Fibroblast of lung (primary cell): ENCODE measurements at places on chromosomes 5 and 9. TPM values are rescaled to one million over a fixed set of nuclear protein-coding genes. Genes with fewer than 3 reads are reported as not detected.

DNA sequence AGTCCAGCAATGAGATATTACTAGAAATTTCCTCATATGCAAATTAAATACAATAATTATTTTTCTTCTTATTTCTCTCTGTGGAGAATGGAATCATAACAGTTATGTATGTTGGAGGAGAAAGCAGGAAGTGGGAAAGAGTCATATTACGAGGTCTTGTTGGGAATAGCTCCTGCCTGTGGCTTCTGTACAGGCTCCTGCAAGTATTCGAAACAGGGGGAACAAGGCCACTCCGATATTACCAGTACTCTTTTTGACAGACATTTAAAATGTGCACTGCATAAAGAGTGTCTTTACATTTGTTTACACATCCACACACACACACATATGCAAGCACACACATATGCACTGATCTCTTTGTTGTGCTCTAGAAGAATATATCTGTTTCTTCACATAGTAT lies 812.0 kb upstream of the ZNF608 start:
- DNase-seq: peak; percentile 62

- no peak for DNase-seq
Measured at GRCh38 chr9:32345243-32345642, 39.2 kb upstream of the ACO1 start.

GRCh38 chr9:78831726-78832125 lies 534.8 kb downstream of the PSAT1 start:
- DNase-seq: no peak

GRCh38 chr9:132820169-132820944 lies 57.7 kb downstream of the AK8 start:
- no peak for DNase-seq

DNA sequence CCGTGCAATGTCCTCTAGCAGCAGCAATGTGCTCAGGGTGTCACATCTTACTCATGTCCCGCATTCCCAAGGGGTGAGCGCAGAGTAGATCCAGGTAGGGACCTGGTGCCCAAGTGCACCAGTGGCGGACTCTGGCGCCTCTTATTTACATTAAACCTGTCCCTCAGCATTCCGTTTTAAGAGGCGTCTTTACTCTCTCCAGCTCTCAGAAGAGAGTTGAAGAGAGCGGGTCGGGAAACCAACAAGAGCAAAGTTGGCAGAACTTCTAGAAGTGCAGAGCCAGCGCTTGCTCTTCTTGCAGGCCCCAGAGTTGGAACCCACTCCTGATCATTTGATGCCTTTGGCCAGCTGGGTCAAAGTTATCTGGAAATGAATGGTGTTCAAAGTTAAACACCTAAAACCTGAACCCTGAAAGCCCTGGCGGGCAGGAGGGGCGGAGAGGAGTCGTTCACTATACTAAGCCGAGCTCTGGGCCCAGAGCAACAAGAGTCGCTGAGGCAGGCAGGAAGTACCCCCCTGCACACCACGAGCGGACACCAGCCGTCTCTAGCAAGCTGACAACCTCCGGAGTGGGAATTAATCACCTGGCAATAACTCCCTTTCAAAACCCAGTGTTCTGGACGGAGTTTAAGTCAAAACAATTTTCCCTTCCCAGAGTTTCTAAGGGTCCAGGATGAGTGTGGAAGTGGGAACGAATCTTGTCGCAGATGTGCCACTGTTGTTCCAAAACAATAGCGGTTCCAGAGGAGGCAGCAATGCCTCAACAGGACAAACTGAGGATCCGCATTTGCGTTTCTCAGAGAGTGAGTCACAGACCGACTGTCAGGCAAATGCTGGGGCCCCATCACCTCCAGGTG lies 122.8 kb downstream of the TMEM161B start:
- peak; percentile 52 for DNase-seq

GRCh38 chr9:137778336-137778735 lies 99.2 kb upstream of the CACNA1B start:
- DNase-seq: no peak

DNA sequence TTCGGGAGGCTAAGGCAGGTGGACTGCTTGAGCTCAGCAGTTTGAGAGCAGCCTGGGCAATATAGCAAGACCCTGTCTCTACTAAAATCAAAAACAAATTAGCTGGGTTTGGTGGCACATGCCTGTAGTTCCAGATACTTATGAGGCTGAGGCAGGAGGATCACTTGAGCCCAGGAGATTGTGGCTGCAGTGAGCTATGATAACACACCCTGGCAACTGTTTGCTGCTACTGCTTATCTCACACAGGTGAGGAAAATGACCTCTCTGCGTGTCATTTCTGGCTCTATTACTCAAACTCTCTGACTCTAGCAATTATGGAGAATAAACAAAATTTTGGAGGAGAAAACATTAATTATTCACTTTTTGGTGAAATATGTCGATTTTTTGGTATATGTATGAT lies 45.3 kb upstream of the TMC1 start:
- no peak for DNase-seq

The ABO gene
- not detected in 2 replicates for total RNA-seq

The PCDHB10 gene
- total RNA-seq: 0.77 and 2.0 TPM in 2 replicates
